ENCODE measurements at places on chromosomes 3 and 15.

- DNase-seq = no peak
Observed at GRCh38 chr3:136731274-136731884, 20.8 kb downstream of the STAG1 start.

DNA sequence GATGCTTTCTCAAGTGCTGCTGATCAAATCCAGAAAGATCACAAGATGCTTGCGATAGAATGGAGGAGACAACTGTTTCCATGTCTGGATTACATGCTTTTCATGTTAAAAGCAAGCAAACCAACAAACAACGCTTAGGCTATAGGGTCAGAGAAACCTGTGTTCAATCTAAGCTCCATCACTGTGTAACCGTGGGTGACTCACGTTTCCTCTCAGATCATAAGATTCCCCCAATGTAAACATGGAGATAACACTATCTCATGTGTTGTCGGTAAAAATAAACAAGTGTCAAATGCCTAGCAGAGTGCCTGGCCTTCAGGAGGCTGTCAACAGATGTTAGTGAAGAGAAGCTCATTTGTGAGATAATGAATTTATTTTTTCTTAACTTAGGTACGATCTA lies 907.8 kb downstream of the NTRK3 start:
- no peak for DNase-seq

DNA sequence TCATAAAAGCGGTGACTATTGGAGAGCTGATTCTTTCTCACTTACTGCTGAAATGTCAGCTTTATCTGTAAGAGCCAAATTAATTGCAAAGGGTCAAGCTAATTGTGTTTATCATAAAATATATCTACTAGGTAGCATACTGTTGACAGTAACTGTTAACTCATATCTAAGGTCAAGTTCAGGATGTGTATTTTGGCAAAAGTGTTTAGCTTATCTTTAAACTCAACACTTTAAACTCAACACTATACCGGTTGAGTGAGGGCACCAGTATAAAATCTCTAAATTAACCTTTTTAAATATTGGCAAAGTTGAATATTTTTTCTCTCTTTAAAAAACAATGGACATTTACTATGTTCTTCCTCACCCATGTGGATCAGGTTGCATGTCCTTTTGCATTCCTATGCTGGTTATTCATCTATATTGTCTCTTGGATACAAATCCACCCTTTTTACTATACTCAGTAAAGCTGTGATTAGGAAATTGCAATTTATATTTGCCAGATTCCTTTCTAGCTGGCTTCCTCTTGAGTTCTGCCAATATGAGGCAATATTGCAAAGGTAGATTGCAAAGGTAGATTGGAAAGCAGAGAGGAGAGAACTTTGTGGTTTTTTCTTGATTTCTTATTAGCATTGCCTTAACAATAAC lies 344.6 kb upstream of the DCBLD2 start:
- DNase-seq = no peak

GRCh38 chr15:66474135-66474534 lies 23.4 kb downstream of the SNAPC5 start:
- no peak for DNase-seq

DNA sequence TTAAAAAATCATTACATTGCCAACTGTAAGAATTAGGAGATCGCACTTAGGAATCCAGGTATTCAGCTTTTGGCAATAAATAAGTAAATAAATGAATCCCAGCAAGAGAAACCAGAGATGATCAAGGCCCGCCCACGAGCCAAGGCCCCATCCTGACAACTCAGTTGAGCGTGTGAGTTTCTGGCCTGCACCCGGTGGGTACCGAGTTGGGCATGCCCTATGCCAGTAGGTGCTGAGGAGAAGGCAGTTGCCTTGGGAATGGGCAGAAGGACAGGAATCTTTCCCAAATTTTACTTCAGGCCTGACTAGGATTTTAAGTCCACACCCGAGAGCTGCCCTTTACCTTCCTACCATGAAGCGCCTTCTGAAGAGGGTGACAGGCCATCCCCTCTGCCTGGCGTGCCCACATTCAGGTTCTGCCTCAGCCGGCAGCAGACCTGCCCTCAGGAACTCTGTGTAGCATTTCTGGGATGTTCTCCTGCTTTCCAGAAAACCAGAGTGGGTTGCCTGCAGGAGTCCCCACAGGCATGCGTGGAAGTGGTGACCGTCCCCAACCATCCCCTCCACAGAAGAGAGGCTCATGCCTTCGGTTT lies 99.3 kb upstream of the ALDH1A3 start:
- DNase-seq = no peak

DNA sequence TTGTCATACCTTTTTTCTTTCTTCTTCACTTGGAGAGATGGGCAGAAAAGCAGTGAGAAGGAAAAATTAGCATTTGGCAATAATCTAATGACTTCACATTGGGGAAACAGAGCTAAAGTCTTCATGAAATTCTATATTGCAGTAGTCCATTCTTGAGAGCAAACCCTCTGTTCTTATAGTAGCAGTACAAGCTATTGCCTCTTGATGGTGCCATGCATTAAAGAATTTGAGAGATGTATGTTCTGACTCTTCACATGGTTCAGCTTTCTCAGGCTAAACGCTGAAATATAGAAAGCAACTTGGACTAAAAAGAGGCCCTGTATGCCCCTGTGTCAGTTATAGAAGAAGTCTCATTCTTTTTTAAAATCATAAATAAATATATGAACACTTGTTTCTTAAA lies 36.0 kb downstream of the PHLDB2 start:
- DNase-seq = no peak

GRCh38 chr3:48467473-48468267 lies 21.1 kb downstream of the ATRIP start:
- DNase-seq = no peak

GRCh38 chr3:42166662-42167300 lies 75.6 kb downstream of the TRAK1 start:
- DNase-seq = no peak

GRCh38 chr15:96324940-96325540 lies 5.5 kb upstream of the NR2F2 start:
- DNase-seq = no peak

DNA sequence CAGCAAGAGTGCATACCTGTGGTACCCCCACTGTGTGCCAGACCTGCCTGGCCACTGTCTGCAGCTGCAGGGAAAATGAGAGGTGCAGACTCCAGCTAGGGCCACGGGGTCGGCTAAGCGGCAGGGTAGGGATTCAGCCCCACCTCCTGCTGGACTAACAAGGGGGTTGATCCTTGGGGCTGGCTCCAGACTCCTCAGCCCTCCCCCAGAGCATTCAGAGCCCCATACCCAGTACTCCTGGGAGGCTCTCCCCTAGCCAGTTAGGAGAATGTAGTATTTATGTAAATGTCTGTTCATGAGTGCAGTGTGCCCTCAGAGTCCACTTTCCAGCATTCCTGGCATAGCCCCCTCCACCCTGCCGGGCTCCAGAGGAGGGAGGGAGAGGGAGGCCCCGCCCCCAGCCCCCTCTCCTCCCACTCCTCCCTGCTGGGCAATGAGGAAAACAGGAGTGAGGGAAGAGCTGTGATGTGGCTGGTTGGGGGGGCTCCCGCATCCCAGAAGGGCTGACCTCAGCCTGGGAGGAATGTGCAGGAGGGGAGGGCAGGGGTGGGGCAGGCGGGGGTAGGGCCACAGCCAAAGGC lies 4.5 kb upstream of the SEMA3B start:
- no peak for DNase-seq

DNA sequence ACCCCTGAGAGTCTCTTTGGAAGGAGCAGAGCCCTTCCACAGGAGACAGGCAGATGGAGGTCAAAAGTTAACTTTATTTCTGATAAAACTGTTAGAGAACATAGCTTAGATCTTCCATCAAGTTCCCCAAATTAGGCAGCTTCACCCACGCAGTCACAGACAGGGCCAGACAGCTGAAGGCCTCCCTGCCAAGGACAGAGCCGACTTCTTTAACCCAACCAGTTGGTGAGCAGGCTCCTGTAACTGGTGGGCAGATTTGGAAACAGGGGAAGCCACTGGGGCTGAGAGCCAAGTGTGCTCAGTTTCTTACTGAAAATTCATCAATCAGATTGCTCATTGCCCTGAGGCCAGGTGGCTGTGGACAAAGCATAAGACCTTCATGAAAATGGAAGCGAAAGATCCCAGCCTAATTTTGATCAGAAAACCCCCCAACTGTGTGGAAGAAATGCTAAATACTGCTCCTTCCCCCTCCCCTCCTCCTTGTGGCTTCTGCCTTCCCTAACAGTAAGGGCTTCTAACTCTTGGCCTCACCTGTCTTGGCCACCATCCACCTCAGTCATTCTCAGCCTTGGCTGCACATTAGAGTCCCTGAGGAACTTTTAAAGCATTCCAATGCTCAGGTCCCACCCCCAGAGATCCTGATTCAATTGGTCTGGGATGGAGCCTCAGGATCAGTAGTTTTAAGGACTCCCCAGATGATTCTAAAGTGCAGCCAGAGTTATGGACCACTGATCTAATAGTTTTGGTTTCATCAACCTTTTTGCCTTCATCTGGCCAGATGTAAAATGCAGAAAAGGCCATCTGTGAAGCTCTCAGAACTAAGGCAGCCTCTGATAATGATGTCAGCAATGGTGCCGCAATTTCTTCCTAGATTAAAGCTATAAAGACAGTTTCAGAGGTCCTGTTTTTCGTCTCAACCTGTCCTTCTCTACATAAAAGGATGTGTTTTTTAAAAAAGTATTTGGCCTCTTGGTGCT lies 11.5 kb downstream of the CLRN1 start:
- no peak for DNase-seq

DNA sequence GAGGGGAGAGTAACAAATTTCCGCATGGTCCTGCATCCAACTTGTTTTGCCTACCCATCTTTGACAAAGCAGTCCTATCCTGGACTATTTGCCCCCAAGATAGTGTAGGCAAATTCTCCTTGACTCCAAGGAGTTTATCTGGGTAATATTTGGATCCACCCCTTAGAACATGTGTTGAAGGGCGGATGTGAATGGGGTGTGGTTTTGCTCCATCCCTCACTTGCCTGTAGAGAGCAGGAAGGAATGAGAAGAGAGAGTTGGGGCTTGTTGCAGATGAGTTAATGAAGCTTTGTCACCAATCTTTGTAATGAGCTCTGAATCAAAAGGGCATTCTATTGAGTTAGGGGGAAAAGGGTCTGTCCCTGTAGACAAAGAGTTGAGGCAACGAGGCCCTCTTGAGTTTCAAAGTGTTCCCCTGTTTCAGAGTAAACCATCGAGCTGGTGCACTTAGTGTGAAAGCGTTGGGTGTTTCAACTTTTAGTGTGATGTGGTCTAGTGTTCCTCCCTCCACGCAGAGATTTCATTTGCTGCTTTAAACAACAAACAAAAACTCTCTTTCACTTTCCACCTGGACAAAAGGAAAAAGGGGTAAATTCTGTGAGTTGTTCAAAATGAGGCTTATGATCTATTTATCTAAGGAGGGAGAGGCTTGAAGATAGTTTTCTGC lies 42.2 kb upstream of the PPARG start:
- no peak for DNase-seq

DNA sequence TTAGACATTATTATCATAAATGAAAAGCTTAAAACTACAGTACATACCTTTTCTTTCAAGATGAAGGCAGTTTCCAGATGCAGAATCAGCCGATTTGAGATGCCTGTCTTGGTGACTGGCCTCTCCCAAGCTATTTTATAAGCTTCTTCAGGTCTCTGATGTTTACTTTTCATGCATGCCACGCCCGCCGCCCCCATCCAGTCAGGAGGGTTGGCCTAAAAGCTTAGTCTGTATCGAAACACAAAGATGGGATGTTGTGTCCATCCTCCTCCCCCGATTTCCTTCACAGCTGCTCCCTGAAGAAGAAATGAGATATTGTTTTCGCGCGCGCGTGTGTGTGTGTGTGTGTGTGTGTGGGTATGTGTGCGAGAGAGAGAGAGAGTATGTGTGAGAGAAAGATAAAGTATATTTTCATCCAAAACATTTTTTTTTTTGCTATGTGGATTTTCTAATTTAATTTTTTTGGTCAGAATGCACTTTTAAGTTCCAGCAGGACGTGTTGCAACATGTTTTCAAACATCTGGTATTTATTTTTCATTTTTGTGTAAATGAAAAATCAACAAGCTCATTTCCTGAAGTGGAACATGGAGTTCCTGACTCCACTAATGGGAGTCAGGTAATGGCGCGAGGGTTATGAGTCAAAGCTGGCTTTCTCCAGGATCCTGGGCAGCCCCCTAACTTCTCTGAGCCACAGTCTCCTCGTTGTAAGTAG lies at the start of gene APOD:
TSS of gene APOD (minus strand) at position 110 of the 712 bp plus-strand sequence. CDS start 4,479 bp downstream, outside the sequence.
- no peak for DNase-seq

GRCh38 chr3:13901935-13902584 lies 22.2 kb upstream of the WNT7A start:
- no peak for DNase-seq

GRCh38 chr3:148234536-148234935 lies 463.2 kb upstream of the AGTR1 start:
- no peak for DNase-seq

DNA sequence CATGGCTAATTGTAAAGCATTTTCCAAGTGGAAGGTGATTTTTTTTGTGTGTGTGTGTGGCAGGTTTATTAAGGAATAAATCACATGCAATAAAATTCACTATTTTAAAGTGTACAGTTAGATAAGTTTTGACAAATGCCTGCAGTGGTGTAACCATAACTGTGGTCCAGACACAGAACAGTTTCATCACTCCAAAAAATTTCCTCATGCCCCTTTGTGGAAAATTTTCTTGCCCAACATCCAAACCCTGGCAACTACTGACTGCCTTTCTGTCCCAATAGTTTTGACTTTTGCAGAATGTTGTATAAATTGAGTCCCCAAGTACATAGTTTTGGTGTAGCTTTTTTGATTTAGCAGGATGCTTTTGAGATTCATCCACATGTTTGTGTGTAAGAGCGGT lies 135.1 kb upstream of the KLHL25 start:
- DNase-seq = no peak

GRCh38 chr3:195140816-195141793 lies 129.9 kb downstream of the XXYLT1 start:
- no peak for DNase-seq

GRCh38 chr3:138960417-138960852 lies 13.4 kb downstream of the FOXL2NB start:
- DNase-seq = no peak

GRCh38 chr3:62954580-62954979 lies 79.4 kb upstream of the CADPS start:
- no peak for DNase-seq

GRCh38 chr3:179474480-179474879 lies 23.2 kb upstream of the GNB4 start:
- no peak for DNase-seq

DNA sequence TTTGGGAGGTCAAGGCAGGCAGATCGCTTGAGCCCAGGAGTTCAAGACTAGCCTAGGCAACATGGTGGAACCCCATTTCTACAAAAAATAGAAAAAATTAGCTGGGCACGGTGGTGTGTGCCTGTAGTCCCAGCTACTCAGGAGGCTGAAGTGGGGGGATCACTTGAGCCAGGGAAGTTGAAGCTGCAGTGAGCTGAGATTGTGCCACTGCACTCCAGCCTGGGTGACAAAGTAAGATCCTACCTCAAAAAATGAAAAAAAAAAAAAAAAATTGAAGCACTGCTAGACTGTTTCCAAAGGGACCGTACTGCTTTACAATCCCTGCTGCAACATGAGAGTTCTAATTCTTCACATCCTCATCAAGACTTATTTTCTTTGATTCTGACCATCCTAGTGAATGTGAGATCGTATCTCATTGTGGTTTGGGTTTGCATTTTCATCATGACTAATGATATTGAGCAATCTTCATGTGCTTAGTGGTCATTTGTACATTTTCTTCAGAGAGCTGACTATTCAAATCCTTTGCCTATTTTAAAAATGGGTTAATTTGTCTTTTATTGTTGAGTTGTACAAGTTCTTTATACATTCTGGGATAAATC lies 10.8 kb downstream of the CMTM8 start:
- DNase-seq = no peak

GRCh38 chr15:47414207-47414606 lies 303.1 kb upstream of the SEMA6D start:
- no peak for DNase-seq
